ENCODE measurements at places on chromosomes 5 and 9.

DNA sequence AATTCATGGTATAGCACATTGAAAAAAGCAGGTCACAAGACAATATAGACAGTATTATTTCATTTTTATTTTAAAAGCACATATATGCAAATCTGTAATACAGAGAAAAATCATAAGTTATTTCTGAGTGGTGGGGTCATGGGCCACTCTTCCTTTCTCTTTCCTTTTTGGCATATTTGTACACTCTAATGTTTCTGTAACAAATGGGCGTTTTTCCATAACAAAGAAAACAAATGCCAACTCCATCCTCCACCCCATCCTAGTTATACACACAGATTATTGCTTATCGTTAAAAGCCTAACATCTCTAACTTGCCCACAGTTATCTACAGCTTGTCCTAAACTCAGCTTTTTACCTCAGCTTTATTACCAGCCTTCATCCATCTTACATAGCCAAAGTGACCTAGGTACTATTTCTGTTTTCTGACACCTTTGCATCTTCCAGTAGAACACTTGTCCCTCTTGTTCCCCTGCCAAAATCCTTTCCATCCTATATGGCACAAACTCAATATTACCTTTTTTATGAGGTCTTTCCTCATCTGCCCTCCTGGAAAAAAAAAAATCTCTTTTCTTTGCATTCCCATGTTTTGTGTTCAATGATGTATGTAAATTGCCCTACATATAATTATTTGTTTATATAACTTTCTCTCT is 4.1 kb downstream of the KIAA0825 start:
- no peak for DNase-seq

- no peak for DNase-seq
Measured at GRCh38 chr9:21465138-21465537, 17.0 kb downstream of the IFNE start.

DNA sequence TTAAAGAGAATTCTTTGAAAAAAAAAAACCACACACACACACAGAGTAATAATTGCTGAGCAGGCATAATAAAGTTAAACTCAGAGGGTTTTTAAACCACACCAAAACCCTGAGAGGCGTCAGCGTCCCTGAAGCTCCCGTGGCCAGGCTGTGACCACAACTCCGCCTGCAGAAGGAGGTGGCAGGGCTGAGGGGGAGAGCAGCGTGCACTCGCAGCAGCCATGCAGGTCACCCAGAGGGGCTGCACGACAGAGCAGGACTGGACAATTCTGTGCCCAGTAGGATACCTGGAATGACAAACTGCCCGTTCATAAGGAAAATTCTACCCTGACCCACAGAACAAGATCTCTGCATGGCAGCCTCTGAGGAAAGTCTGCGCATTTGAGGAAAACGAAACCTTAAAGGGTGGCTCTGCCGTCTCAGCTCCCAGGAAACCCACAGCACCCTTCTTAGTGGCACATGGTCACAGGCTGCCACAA is 44.0 kb downstream of the ROR2 start:
- no peak for DNase-seq

- no peak for DNase-seq
Measured at GRCh38 chr5:102433473-102433872, 65.3 kb downstream of the SLCO6A1 start.

DNA sequence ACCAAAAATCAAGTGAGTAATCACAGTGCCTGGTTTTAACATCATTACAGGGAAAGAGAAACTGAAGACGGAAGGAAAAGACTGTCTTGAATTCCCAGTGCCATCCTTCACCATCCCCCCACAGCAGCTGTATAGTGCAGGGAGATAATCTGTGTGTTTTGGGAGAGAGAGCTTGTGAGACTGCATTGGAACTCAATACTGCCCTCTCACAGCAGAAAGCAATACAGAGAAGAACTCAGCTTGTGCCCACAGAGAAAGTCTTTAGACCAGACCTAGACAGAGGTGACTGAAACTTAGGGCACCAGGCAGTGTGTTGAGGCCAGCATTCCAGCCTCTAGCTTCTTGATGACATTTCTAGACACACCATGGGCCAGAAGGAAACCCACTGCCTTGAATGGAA is 754.7 kb upstream of the CDH6 start:
- no peak for DNase-seq

- no peak for DNase-seq
Measured at GRCh38 chr5:177269976-177270375, 33.5 kb downstream of the RAB24 start.

DNA sequence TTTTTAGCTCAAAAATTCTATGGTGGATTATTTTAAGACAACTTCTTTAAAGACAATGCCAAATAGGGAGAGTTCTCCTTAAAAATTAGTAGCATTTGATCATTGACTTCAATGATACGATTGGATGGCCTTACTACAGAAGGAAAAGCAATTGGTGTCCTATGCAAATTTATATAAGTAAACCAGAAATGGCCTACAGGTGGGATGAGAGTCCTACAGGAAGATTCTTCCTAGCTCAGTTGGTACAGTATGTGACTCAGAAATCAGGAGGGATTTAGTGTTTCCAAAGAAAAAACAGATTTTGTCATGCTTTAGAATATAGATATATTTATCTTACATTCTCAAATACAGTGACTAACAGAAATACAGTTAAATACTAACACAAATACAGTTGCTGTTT is 6.5 kb downstream of the ANKRA2 start:
- no peak for DNase-seq

- no peak for DNase-seq
Measured at GRCh38 chr5:59040024-59040803, 457.3 kb downstream of the RAB3C start.

GRCh38 chr9:5873439-5873838 is 17.2 kb upstream of the MLANA start:
- DNase-seq, result no peak
